Activated CD4-positive, alpha-beta memory T cell treated with anti-CD3 and anti-CD28 coated beads for 36 hours (primary cell): ENCODE measurements at places on chromosomes 16 and 17. TPM values are rescaled to one million over a fixed set of nuclear protein-coding genes. Genes with fewer than 3 reads are reported as not detected.

Gene PROCA1
- 4.5 TPM for total RNA-seq

Gene C17orf113
- 0.26 TPM for total RNA-seq

GRCh38 chr16:47990676-47991075 is 165.1 kb downstream of the ABCC12 start:
- peaks cover 5% of the 10 kb centered on the region for H3K27me3 ChIP-seq
- H3K27ac ChIP-seq, result no peak overlapping the region
- no peaks in the 10 kb centered on the region for H3K36me3 ChIP-seq

GRCh38 chr17:78598013-78598471 is 20.8 kb upstream of the DNAH17 start:
- peak; percentile 18 for DNase-seq
- H3K36me3 ChIP-seq, result no peaks in the 10 kb centered on the region
- H3K4me1 ChIP-seq, result no peaks in the 10 kb centered on the region
- H3K4me3 ChIP-seq, result no peak overlapping the region
- H3K27ac ChIP-seq, result no peak overlapping the region

GRCh38 chr16:53201900-53202299 is 147.1 kb downstream of the CHD9 start:
- DNase-seq, result no peak
- peaks cover 3% of the 10 kb centered on the region for H3K4me1 ChIP-seq
- H3K36me3 ChIP-seq, result no peaks in the 10 kb centered on the region
- no peaks in the 10 kb centered on the region for H3K27me3 ChIP-seq

DNA sequence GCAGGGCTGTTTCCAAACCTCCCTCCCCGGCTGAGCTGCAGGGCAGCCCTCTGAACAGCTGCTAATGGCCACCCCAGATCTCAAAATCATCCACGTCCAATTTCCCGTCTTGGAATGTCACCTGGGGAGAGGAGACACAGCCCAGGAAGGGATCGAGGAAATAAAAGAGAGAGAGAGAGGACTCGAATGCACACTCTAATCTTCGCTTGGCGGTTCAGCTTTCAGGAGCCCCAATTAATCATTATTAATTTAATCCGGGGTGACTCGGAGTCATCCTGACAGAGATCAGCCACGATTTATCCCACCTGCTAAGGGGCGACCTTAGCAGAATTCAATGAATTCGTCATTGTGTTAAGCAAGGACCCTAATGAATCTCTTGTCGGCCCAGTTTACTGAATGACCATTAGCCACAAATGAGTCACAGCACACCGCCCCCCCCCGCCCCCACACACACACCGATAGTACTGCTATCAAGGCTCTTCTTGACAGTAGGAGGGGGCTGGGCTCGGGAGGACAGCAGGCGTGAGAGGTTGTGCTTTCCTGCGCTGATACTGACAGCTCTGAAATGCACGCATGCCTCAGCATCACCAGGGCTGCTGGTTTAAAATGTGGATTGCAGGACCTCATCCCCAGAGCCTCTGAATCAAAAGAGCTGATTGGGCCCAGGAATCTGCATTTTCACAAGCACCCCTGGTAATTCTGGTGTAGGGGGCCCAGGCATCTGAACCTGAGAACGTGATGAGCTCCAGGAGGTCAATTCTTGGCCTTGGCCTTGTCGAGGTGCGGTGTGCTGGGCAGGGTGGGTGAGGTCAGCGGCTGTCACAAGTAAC is 190.0 kb upstream of the CIBAR2 start:
- H3K27ac ChIP-seq, result no peak overlapping the region
- H3K36me3 ChIP-seq, result no peaks in the 10 kb centered on the region
- no peak for DNase-seq
- no peak overlapping the region for H3K4me3 ChIP-seq

DNA sequence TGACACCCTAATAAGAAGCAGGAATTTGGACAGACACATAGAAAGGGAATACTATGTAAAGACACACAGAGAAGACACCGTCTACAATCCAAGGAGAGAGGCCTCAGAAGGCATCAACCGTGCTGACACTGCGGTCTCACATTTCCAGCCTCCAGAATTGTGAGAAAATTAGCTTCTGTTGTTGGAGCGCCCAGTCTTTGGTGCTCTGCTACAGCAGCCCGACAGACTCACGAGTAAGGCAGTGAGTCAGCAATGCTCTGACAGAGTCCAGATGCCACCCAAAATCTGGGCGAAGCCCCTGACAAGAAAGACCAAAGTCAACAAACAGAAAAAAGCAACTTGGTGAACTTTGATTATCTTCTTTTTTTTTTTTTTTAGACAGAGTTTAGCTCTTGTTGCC is 32.5 kb upstream of the RAI1 start:
- no peaks in the 10 kb centered on the region for H3K4me1 ChIP-seq
- H3K27me3 ChIP-seq, result peaks cover 5% of the 10 kb centered on the region
- no peak for DNase-seq
- H3K36me3 ChIP-seq, result no peaks in the 10 kb centered on the region
- H3K27ac ChIP-seq, result no peak overlapping the region
- H3K4me3 ChIP-seq, result no peak overlapping the region

Gene TERB1
- total RNA-seq, result not detected

Gene CFAP97D1
- total RNA-seq, result not detected

- H3K4me3 ChIP-seq, result no peak overlapping the region
- H3K27me3 ChIP-seq, result peaks cover 26% of the 10 kb centered on the region
- H3K27ac ChIP-seq, result no peak overlapping the region
- H3K36me3 ChIP-seq, result no peaks in the 10 kb centered on the region
- no peak for DNase-seq
These were observed 3.9 kb upstream of the TPPP3 start for GRCh38 chr16:67397036-67397801.

DNA sequence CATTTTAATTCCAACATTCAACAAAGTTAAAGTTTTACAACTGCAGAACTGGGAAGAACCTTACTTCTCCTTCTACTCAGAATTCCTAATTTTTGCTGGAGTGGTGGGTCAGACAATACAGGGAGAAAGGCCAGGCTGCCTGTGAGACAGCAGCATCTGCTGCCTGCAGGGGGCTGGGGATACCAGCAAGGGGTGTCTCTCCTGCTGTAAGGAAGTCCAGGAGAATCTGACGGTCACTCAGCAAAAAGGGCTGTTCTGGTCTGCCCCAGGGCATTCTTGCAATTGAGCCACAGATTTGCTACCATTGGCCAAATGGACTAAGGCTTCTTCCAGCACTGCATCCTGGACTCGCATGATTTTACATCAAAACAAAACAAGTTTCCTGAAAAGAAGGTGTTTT is 426.6 kb upstream of the CDH11 start:
- H3K4me1 ChIP-seq, result no peaks in the 10 kb centered on the region
- no peaks in the 10 kb centered on the region for H3K27me3 ChIP-seq
- no peak overlapping the region for H3K27ac ChIP-seq
- H3K4me3 ChIP-seq, result no peak overlapping the region
- H3K36me3 ChIP-seq, result no peaks in the 10 kb centered on the region

GRCh38 chr16:71648921-71649320 is 22.9 kb downstream of the MARVELD3 start:
- H3K27me3 ChIP-seq, result no peaks in the 10 kb centered on the region
- peaks cover 14% of the 10 kb centered on the region for H3K36me3 ChIP-seq
- H3K27ac ChIP-seq, result no peak overlapping the region
- no peak for DNase-seq
- no peak overlapping the region for H3K4me3 ChIP-seq
- H3K4me1 ChIP-seq, result no peaks in the 10 kb centered on the region

DNA sequence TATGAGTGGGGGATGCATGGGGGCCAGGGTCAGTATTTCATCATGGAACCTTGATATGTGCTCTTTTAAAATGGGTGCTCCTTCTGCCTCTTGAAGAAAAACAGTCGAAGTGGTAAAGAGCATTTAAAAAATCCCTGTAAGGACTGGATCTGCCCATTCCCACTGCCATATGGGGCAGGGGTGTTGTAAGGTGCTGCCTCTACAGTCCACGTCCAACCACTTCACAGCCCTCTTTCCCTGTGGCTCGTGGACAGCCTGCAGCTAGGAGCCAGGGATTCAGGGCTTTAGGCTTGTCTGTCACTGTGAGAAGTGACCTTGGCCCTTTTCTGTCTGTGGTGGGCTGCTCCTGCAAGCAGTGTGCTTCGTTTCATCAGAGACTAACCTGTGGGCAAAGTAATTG is 44.3 kb downstream of the IGF2BP1 start:
- peaks cover 2% of the 10 kb centered on the region for H3K27me3 ChIP-seq
- no peaks in the 10 kb centered on the region for H3K4me1 ChIP-seq
- H3K36me3 ChIP-seq, result no peaks in the 10 kb centered on the region
- no peak overlapping the region for H3K27ac ChIP-seq

GRCh38 chr17:36008998-36009665 is 7.8 kb upstream of the CCL15 start:
- no peak overlapping the region for H3K27ac ChIP-seq
- H3K36me3 ChIP-seq, result no peaks in the 10 kb centered on the region
- no peak overlapping the region for H3K4me3 ChIP-seq
- H3K4me1 ChIP-seq, result peaks cover 6% of the 10 kb centered on the region

- no peak for DNase-seq
- no peaks in the 10 kb centered on the region for H3K36me3 ChIP-seq
- no peaks in the 10 kb centered on the region for H3K4me1 ChIP-seq
- no peak overlapping the region for H3K4me3 ChIP-seq
These were observed 26.8 kb upstream of the WSCD1 start for GRCh38 chr17:6043405-6043804.

GRCh38 chr17:21213638-21214014 is 335 bp downstream of the TMEM11 start:
- peaks cover 13% of the 10 kb centered on the region for H3K36me3 ChIP-seq
- peak overlapping the region; percentile 84 for H3K4me3 ChIP-seq
- H3K4me1 ChIP-seq, result peaks cover 67% of the 10 kb centered on the region
- DNase-seq, result no peak

- H3K27me3 ChIP-seq, result peaks cover 9% of the 10 kb centered on the region
- H3K27ac ChIP-seq, result no peak overlapping the region
- DNase-seq, result no peak
These were observed 14.1 kb downstream of the HS3ST6 start for GRCh38 chr16:1903845-1904840.

DNA sequence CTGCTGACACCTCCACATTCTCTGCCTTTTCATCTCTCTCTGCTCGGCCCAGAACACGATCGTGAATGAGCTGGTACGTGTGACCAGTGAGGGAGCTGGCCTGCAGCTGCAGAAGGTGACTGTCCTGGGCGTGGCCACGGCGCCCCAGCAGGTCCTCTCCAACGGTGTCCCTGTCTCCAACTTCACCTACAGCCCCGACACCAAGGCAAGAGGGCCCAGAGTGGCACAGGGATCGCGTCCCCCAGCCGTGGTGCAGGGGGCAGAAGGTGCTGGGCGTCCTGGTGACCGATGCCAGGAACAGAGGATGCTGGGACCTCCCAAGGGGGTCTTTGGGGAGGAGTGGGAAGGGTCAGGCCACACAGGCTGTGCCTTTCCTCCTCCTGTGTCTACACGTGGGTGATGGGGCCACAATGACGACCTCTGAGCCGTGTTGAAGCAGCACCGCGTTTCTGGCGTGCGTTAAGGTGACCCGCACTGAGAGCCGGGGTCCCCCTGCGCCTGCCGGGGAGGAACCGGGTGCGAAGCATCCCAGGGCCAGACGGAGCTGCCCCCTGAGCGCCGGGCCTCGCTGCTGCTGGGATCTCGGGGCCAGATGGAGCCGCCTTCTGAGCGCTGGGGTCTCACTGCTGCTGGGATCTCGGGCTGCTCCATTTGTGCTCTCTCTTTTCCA is 17.4 kb downstream of the GAA start:
- no peak for DNase-seq
- no peaks in the 10 kb centered on the region for H3K36me3 ChIP-seq
- H3K4me1 ChIP-seq, result peaks cover 2% of the 10 kb centered on the region
- H3K27ac ChIP-seq, result no peak overlapping the region
- no peak overlapping the region for H3K4me3 ChIP-seq

Gene ZG16
- not detected for total RNA-seq

GRCh38 chr17:12421646-12422306 is 243.9 kb upstream of the MYOCD start:
- H3K4me3 ChIP-seq, result no peak overlapping the region
- H3K36me3 ChIP-seq, result no peaks in the 10 kb centered on the region
- H3K27me3 ChIP-seq, result no peaks in the 10 kb centered on the region
- H3K27ac ChIP-seq, result no peak overlapping the region

- H3K27ac ChIP-seq, result no peak overlapping the region
- no peak for DNase-seq
- H3K27me3 ChIP-seq, result peaks cover 11% of the 10 kb centered on the region
- H3K36me3 ChIP-seq, result no peaks in the 10 kb centered on the region
- no peak overlapping the region for H3K4me3 ChIP-seq
These were observed 23.1 kb downstream of the ABCC12 start for GRCh38 chr16:48132696-48133095.
